Stimulated activated naive CD8-positive, alpha-beta T cell treated with anti-CD3 and anti-CD28 coated beads, Interleukin-15, amount 100 ng/mL, for 72 hours (primary cell): ENCODE measurements at places on chromosomes 7 and 10.

DNA sequence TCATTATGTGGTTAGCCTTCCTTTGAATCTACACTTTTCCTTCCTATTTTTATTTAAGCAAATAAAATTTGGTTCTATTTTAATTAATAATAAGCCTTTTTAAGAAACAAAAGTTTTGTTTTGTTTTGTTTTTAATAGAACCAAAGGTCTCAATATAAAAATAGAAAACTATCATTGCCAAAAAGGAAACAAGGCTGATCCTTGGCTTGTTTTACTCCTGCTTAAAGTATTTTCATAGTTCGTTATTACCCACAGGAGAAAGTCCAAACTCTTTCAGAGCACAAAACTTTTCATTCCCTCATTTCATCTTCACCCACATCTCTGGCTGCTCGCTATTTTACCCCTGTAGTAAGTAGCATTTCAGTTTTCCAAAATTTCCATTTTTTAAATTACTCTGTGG lies 374.8 kb downstream of the SEMA3D start:
- no peak for DNase-seq

GRCh38 chr10:75403939-75404814 lies 2.6 kb upstream of the ZNF503 start:
- no peak for DNase-seq

- no peak for DNase-seq
These were observed 5.3 kb upstream of the IL2RA start for GRCh38 chr10:6067457-6067856.

DNA sequence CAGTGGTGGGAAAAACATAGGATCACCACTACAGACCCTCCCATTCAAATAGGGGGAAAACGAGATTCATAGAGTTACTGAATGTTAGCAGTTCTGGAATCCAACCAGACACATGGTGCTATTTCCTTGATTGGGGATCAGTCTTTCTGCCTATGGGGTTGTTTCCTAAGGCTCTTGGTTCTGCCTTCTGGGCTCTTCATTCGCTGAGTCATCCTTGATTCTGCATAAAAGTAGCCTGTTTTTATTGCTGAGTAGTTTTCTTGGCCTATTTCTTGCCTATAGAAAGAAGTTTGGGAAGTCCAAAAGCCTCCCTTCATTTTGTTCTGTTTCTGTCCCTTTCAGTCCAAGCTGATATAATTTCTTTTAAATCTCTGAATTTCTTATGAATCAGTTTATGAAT lies 99.3 kb upstream of the OIT3 start:
- DNase-seq, result no peak

DNA sequence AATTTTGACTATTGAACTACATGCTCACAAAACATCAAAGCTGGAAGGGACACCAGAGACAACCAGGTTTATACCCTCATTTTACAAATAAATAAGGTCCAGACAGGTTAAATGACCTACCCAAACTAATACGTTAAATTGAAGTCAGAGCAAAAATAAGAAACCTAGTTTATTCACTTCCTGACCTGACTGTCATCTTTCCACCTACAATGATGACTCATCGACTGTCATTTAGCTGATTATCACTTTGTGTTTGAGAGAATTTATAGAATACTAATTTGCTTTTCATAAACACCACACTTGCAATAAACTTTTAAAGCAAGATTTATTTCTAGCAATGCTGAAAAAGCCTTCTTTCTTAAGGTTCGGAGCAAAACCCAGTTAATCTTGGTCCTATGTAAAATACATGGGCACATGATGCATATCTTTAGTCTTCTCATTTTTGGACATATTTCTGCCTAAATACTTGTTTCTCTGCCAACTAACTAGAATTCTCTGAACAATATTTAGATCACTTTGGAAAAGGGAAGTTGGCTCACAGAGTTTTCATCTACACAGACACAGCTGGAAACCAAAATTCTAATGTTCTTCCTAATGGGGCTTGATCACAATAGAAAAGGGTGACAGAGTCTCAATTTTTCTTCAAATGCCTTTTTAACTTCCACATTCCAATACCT lies 16.7 kb upstream of the LRRN3 start:
- DNase-seq, result no peak

GRCh38 chr10:91616137-91616536 lies 16.7 kb downstream of the PPP1R3C start:
- no peak for DNase-seq
